Bone marrow (tissue), 2 donors: ENCODE measurements at places on chromosomes 16 and 17.

GRCh38 chr17:16912021-16912962 lies 59.6 kb downstream of the TNFRSF13B start:
- DNase-seq, result no peak

GRCh38 chr16:87067003-87067556 lies 250.1 kb downstream of the C16orf95 start:
- DNase-seq, result no peak

GRCh38 chr17:39183045-39183444 lies 14.4 kb downstream of the CACNB1 start:
- DNase-seq, result no peak

DNA sequence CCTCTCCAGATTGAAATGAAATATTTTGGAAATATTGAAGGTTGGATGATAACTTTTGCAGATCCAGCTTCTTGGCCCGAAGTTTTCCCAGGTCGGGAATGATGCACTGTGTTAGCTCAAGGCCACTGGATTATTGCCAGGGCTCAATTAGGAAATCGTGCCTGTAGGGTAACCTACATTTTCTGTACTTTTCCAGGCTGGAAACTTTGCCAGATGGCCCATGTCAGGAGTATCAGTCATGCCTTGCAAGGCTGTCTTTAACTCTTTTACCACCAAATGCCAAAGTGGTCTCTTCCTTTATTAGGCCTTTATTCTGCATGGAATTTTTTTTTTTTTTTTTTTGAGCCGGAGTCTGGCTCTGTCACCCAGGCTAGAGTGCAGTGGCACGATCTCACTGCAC lies 8.9 kb upstream of the SEC14L1 start:
- DNase-seq, result no peak

GRCh38 chr17:59752446-59752845 lies 45.0 kb downstream of the VMP1 start:
- DNase-seq, result no peak

GRCh38 chr17:10171122-10171571 lies 27.3 kb downstream of the GAS7 start:
- DNase-seq, result peak; percentile 52

- DNase-seq, result peak; percentile 78
Observed at GRCh38 chr16:83137326-83137781, 510.6 kb downstream of the CDH13 start.

DNA sequence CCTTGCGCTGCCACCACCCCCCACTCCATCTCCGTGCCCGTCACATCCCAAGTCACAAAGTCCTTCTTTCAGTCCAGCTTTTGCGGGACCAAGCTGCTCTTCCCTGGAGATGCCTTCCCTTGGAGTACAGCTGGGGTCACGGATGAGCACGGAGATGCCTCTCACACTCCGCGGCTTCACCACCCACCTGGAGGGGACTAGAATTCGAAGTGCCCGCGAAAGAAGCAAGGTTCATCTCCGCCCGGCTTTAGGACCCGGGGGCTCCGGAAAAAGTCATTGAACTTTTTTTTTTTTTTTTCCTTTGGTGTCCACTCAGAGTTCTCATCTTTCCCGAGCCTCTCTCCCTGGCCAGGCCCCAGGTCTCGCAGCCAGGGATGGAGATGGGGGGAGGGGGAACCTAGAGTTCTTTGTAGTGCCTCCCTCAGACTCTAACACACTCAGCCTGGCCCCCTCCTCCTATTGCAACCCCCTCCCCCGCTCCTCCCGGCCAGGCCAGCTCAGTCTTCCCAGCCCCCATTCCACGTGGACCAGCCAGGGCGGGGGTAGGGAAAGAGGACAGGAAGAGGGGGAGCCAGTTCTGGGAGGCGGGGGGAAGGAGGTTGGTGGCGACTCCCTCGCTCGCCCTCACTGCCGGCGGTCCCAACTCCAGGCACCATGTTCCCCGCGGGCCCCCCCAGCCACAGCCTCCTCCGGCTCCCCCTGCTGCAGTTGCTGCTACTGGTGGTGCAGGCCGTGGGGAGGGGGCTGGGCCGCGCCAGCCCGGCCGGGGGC lies at the start of gene FKBP10:
FKBP10 (plus strand) TSS at position 624 of the 771 bp plus-strand sequence; CDS start at position 655, 31 bp downstream.
- no peak for DNase-seq

DNA sequence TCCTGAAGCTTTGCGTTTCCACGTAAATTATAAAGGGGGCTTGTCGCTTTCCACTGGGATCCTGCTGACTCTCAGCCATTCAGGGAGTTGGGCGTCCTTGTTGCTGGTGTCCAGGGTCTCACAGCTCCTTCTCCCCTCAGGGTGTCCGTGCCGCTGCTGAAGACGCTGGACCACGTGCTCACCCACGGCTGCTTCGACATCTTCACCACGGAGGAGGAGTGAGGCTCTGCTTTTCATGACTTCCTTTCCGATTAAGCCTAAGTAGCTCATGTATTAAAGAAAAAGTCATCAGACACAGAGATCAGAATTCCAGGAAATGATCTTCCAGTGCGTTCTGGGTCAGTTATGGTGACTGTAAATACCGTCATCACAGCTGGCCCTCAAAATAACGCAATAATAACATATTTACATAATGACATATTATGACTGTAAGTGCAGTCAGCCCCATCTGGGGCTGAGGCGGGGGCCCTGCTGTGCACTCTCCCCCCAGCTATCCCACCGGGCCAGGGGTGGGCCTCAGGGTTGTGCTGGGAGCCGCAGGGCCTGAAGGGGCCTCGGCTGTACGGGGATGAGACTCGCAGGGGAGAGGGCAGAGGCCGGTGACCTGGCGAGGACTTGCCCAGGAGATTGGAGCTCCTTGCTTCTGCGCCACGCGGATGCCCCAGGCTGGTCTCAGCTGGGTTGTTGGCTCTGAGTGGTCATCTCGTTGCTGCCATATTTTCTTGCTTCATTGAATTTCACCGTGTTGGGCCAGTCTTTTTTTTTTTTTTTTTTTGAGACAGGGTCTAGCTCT lies 92.9 kb upstream of the ZNF750 start:
- no peak for DNase-seq

DNA sequence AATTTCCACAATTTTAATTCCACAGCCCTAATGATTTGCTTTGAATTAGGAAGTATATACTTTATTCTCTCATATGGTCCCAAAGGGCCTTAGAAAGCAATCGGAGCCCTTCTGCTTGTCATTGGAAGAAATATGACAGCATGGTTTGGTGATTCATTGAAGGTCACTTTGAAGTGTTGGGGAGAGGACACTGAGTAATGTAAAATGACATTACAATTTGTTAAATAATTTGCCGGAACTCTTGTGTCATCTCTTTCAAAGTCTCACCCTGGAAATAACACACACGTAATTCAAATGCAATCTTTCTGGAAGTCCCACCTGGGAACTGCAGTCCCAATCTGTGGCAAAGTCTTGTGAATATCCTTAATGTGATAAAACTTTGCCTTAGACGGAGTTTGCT lies 59.8 kb downstream of the BMERB1 start:
- DNase-seq, result no peak
